Right ventricle myocardium superior (tissue), 1 donor: ENCODE measurements at places on chromosomes 3 and 15. TPM values are rescaled to one million over a fixed set of nuclear protein-coding genes. Genes with fewer than 3 reads are reported as not detected.

The LCTL gene
- not detected for total RNA-seq

The GPR149 gene
- total RNA-seq = not detected

The MINAR1 gene
- total RNA-seq = 0.03 TPM

DNA sequence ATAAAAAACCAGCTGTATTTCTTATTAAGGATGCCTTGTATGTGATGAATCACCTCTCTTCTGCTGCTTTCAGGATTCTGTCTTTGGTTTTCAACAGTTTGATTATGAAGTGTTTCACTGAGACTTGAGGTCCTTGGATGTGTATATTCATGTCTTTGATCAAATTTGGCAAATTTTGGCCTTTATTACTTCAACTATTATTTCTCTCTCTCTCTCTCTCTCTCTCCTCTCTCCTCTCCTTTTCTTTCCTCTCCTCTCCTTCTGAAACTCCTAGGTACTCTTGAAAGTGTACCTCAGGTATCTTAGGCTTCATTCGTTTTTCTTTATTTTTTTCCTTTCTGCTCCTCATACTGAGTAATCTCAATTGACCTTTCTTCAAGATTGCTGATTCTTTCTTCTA lies 43.3 kb downstream of the LSM3 start:
- DNase-seq = no peak

DNA sequence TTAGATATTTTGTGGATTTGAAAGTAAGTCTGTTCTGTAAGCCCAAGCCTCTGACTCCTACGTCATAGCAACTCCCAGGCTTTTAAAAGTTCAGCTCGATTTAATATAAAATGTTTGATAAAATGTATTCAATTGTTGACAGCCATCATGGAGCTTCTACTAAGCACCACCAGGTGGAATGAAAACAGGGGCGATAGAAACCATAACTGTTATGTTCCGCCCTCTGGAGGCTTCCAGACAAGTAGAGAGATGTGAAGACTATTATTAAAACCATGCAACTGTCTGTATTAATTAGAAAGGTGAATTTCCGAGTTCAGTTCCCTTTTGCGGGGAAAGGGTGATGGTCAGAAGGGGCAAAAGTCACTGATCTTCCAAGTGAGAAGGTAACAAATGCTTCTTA lies 292.2 kb downstream of the NR2F2 start:
- no peak for DNase-seq

GRCh38 chr3:112763258-112763657 lies 83.4 kb downstream of the CD200R1L start:
- DNase-seq = no peak
